ENCODE measurements at places on chromosomes 2 and 18. TPM values are rescaled to one million over a fixed set of nuclear protein-coding genes. Genes with fewer than 3 reads are reported as not detected.
A peak's percentile ranks its signal among the peaks of the same experiment; 100 is the strongest.

Gene ZEB2
- 83.2 TPM for total RNA-seq

DNA sequence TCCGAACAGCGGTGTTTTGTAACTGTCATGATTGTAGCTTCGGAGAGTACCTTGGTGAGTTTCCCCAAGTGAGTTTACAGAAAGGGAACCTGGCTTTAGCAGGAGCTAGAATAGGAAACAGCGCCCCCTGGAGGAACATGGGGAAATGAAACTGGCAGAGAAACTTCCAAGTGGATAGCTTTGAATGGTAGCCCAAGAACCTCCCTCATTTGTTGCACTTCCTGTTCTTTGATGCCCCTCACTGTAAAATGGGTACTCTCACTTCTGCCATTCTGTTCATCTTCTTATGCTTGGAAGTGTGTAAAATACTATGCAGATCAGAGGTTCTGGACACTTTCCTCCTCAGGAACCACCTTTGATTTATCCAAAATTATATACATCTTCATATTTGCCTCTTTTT lies 36.2 kb downstream of the CHST10 start:
- H3K27ac ChIP-seq, result no peak overlapping the region
- no peak overlapping the region for H3K4me3 ChIP-seq
- H3K4me1 ChIP-seq, result no peaks in the 10 kb centered on the region
- DNase-seq, result peak; percentile 81

Gene HOXD10
- 1.6 TPM for total RNA-seq

Gene CHN1
- 13.4 TPM for total RNA-seq

DNA sequence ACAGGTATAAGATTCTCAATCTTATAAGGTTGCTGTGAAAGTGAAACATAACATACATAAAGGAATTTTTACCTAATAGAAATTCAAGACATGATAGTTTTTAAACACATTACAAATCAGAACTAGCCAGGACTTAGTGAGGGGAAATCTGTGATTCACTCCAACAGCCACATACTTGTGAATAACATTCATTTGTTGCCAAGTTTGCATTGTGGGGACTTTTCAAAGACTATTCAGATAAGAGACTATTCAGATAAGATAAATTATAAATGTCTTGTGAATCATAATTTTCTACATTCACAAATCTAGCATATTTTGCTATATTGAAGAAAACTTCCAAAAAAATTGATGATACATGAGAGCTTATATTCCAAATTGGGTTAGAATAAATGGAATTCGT lies 345.3 kb upstream of the CDH20 start:
- no peak overlapping the region for H3K4me3 ChIP-seq
- H3K4me1 ChIP-seq, result no peaks in the 10 kb centered on the region
- no peak for DNase-seq

DNA sequence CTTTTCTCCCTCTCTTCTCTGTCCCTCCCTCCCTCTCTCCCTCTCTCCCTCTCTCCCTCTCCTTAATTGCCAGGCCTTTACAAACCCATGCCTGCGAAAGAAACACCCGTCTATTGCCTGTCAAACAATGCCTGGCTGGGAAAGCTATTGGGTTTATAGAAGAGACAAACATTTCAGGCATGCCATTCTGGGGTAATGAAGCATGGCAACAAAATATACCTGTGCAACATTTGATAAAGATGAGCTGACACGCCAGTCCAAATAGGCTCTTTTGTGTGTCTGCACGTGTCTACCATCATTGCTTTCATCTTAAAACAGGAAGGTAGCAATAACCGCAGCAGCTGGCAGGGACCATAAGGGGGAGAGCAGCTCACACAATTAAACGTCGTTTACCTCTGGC lies 282.1 kb downstream of the ZNF516 start:
- no peak for DNase-seq
- no peak overlapping the region for H3K27ac ChIP-seq
- no peaks in the 10 kb centered on the region for H3K4me1 ChIP-seq
- no peak overlapping the region for H3K4me3 ChIP-seq
- H3K27me3 ChIP-seq, result no peaks in the 10 kb centered on the region

Gene SP5
- total RNA-seq, result 1.5 TPM

GRCh38 chr2:113012436-113013335 lies 7.4 kb downstream of the IL36A start:
- DNase-seq, result no peak
- no peak overlapping the region for H3K27ac ChIP-seq
- no peaks in the 10 kb centered on the region for H3K4me1 ChIP-seq
- H3K27me3 ChIP-seq, result no peaks in the 10 kb centered on the region
- H3K36me3 ChIP-seq, result no peaks in the 10 kb centered on the region
- no peak overlapping the region for H3K4me3 ChIP-seq

DNA sequence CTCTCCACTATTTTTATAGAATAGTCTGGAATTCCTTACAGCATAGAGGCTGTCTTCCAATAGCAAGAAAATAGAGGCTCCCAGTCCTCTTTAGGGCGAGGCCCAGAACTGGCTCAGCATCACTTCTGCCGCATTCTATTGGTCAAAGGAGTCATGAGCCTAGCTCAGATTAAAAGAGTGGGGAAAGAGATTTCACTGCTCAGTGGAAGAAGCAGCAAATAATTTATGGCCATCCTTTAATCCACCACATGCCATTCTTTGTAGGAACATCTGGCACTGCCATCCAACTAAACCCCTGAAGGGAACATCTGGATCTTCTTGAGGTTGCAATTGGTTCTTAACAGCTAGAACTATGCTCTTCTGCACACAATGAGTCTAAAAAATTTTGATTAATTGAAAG lies 43.4 kb upstream of the NEUROD1 start:
- H3K27me3 ChIP-seq, result no peaks in the 10 kb centered on the region
- no peak overlapping the region for H3K4me3 ChIP-seq
- H3K4me1 ChIP-seq, result no peaks in the 10 kb centered on the region
- no peaks in the 10 kb centered on the region for H3K36me3 ChIP-seq

- H3K27ac ChIP-seq, result no peak overlapping the region
- H3K4me3 ChIP-seq, result no peak overlapping the region
- DNase-seq, result no peak
- no peaks in the 10 kb centered on the region for H3K36me3 ChIP-seq
- H3K27me3 ChIP-seq, result no peaks in the 10 kb centered on the region
Measured at GRCh38 chr2:88452980-88453582, 588 bp upstream of the FOXI3 start.

DNA sequence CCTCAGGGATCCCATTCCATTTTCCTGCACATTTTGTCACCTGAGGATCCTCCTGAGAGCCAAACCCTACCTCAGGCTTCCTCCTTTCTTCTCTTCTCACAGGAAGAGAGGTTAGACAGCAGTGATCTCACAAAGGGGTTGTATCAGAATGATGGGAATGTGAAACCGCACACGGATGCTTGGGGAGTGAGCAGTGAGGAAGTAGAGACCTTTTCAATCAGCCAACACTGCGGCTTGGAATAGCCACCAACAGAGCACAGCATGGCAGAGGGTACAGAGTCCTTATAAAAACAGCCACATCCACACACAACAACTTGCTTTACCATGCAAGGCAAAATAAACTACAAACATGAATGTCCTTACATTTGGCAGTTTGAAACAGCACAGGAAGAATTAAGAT lies 8.7 kb downstream of the TMEM182 start:
- no peaks in the 10 kb centered on the region for H3K36me3 ChIP-seq
- no peak overlapping the region for H3K4me3 ChIP-seq
- no peaks in the 10 kb centered on the region for H3K27me3 ChIP-seq
- H3K4me1 ChIP-seq, result no peaks in the 10 kb centered on the region
- no peak for DNase-seq

- H3K4me3 ChIP-seq, result no peak overlapping the region
- no peaks in the 10 kb centered on the region for H3K27me3 ChIP-seq
- no peaks in the 10 kb centered on the region for H3K36me3 ChIP-seq
- no peaks in the 10 kb centered on the region for H3K4me1 ChIP-seq
- H3K27ac ChIP-seq, result no peak overlapping the region
Measured at GRCh38 chr18:70387027-70387426, 98.2 kb downstream of the SOCS6 start.

Gene LRRC30
- not detected for total RNA-seq

Gene GBX2
- total RNA-seq, result not detected

All from breast epithelium (tissue), 4 donors.